Stimulated activated CD4-positive, alpha-beta T cell treated with anti-CD3 and anti-CD28 coated beads, Interleukin-4, amount 100 ng/mL, for 1 hour (primary cell): ENCODE measurements at places on chromosomes 16 and 17.

DNA sequence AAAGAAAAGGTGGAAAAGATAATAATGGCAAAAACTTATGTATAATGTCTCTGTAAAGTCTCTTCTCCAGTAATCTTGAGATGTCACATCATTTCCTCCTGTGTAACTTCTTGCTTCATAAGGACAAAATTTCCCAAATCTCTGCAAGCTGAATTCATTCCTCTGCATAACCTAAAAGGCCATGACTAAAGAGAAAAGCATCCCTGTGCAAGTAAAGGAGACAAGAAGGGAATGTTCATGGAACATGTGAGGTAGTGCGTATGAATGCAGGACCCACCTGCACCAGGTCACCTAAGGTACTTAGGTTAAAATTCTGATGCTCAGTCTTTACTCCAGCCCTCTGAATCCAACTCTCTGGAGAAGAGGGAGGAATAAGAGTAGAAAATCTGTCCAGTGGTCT, 46.9 kb upstream of the NLK start:
- no peak for DNase-seq

- DNase-seq: no peak
Measured at GRCh38 chr16:30459456-30459855, 13.1 kb upstream of the ITGAL start.

GRCh38 chr16:65120831-65121721, 787 bp downstream of the CDH11 start:
- DNase-seq: no peak

DNA sequence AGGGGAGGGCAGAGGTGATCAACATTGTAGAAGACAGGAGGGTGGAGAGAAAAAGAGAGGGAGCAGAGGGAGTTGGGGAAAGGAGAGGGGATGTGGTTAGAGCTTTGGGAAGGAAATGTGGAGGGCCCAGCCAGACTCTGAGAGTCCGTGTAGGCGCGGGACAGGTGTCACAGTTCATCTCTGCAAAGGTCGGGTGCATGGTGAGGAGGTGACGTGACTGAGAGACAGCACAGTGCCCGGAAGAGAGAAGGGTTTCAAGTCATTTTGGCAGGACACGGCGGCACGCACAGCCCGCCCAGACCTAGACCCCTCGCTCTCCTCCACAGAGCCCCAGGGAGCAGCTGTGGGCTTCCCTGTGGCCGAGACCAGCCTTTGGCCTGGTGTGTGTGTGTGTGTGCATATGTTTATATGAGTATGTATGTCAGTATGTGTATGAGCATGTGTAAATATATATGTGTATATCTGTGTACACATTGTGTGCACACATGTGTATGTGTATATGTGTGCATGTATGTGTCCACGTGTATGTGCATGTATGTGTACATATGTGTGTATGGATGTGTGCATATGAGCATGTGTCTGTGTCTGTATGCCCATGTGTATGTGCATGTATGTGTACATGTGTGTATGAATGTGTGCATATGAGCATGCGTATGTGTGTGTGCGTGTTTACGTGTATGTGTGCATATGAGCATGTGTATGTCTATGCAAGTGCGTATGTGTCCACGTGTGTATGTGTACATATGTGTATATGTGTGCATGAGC, 104.6 kb downstream of the SEC14L1 start:
- DNase-seq: no peak

- no peak for DNase-seq
Measured at GRCh38 chr17:1488826-1489270, 3.6 kb downstream of the MYO1C start.

DNA sequence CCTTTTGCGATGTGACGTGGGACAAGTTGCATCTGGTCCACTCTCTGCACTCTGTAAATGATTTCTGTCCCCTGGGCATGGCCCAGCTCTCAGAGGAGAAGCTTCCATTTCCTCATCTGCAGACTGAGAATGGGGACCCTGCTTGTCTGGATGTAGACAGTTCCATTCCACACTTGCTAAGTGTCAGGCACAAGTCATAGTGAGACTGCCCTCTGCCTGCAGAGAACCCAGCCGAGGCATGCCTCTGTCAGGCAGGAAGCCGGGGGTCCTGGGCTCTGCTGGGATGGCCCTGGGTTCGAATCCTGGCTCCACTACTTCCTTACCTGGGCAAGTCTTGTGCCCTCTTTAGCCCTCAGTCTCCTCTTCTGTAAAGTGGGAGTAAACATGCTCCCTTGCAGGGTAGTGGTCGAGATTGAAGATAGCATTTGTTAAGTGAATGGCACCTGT, 4.1 kb downstream of the MAP2K3 start:
- DNase-seq: peak; percentile 34

GRCh38 chr16:50677351-50677750, 3.8 kb downstream of the SNX20 start:
- DNase-seq: no peak

- no peak for DNase-seq
Measured at GRCh38 chr17:37839196-37839978, 84.8 kb upstream of the TBC1D3K start.

DNA sequence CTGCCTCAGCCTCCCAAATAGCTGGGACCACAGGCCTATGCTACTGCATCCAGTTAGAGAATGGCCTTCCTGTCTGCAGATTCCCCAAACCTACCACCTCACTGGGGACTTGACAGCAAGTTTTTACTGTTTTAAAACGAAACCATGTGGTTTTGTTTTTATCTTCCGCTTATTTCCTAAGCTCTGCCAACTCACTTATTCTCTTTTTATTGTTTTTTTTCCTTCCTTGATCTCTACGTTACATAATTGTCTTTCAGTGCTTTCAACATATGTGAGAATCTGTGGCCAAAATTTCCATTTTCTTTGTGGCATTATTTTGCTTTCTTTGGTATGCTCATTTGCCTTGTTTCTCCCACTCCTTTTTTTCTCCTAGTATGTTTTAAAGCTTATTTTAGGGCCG, 14.6 kb upstream of the SLC38A7 start:
- no peak for DNase-seq

DNA sequence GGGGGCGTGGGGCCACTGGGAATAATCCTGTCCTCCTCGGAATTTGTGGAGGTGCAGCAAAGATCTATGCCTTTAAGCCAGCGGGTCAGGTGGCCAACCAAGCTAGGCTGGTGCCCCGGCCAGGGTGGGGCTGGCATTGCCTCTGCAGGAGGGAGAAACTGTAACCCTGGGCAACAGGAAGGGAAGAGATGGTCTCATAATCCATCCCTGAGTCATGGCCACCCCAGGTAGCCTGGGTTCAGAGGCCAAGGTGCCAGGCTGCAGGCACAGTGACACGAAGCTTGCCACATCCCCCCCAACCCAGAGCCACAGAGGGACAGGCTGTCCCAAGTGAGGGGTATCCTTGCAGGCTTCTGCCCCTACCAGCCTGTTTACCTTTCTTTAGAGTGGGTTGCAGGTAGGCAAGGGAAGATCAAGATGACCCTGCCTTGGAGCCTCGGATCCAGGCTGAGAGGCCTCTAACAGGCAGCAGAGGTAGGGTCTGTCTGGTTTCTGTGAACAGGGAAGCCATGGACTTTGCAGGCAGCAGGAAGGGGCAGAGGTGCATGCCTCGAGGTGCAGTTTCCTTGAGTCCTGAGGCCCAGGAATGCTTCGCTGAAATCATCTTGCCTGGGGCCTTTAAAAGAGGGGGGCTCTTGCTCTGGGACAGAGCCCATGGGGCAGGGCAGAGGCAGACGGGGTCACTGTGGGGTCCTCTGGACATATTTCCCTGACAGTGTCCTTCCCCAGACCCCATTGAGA, 4.0 kb downstream of the LASP1 start:
- no peak for DNase-seq

- no peak for DNase-seq
Measured at GRCh38 chr16:89179148-89179484, 7.6 kb downstream of the CDH15 start.

GRCh38 chr16:19344224-19344801, 58.8 kb downstream of the CLEC19A start:
- DNase-seq: no peak

DNA sequence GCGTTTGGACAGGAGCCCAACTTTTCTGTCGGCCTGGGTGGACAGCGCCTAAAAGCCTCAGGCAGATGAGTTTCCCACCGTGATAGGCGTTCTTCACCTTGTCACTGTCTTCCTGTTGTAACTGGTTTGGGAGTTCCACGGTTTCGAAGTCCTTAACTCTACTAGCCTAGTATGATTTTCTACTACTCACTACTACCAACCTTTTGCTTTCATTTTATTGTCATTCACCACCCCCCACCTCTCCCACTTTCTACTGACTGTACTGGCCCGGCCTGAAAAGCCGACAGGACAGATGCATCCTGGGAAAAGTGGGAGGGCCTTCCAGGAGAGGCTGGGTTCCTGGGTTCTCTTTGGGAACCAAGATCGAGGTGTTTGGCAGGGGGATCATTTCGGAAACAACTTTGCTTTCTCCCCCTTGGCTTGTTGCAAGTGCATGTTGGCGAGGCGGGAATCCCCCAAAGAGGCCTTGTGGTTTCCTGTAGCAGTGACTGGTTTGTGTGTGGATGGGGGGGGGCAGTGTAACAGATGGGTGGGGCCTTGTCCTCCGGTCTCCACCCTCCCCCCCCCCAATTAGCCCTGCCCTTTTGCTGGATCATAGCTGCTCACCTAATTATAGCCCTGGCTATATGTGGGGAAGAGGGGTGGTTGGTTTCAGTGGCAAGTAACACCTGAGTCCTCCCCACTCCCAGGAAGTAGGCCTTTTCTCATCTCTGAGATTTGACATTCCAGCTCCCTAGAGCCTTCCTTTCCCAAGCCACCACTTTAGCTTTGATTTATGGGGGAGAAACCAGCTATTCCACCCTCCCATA, 1.4 kb downstream of the EIF5A start:
- peak; percentile 78 for DNase-seq

DNA sequence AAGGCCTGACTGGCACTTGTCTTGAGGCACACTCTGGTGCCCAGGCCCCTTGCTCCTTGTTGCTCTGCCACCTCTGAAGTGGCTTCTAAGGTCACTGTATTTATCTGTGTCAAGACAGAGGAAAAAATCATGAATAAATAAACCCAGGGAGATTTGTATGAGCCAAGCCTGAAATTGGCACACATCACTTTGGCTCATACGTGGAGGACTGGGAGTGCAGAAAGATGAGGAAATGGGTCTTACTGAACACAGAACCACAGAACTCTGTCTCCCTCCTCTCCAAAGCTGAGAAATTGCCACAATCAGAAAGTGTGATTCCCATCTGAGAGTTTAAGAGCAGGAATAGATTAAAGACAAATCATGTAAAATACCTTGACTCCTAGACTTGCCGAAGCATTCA, 27.1 kb upstream of the C16orf78 start:
- DNase-seq: no peak

GRCh38 chr17:4535667-4536258, 19.4 kb downstream of the MYBBP1A start:
- no peak for DNase-seq

- DNase-seq: no peak
Measured at GRCh38 chr17:876272-876671, 94.1 kb downstream of the MRM3 start.

DNA sequence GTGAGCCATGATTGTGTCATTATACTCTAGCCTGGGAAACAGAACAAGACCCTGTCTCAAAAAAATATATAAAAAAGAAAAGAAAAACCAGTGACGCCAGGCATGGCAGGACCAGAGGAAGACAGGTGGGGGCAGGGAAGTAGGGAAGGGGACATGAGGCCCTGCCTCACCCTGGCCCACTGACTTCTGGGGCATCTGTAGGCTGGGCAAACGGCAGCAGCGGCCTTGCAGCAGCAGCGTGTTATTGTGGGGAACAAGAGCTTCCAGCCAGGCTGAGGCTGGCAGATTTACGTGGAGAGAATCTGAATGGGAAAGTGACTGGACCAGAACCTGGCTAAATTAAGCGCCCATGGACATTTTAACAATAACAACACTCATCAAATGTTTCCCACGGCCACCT, 19.4 kb downstream of the CMTM4 start:
- DNase-seq: no peak

DNA sequence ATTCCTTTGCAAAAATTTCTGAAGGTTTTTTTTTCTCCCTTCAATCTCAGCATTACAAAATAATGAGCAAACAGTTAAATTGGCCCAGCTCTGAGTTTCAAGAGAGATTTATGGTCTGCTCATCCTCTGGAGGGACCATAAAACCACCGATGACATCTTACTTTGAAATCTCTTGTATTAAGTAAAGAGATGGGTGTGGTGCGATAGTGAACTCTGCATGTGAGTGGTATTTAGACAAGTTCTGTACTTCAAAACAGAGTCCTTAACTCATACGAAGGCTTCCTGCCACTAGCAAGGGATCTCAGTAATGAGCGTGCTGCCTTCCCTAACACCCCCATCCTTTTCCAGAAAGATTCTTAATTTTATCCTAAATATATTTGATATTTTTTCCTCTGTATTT, 2.1 kb downstream of the FAM20A start:
- no peak for DNase-seq

DNA sequence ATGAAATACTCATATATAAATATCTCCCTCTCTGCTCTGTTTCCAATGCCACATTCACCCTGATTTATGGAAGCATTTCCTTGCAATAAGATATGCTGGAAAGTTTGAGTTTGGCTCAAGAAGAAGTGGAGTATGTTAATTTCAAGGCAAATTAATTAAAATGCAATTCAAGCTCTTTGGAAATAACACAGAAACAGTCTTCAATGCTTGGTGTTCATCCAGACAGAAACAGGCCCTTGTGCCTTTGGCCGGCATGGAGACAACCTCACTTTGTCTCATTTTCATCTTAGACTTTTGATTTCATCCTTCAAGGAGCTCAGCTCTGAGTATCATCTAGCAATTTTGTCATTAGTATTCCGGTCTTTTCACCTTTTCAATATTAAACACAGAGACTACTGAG, 210.0 kb downstream of the C16orf95 start:
- DNase-seq: no peak

GRCh38 chr17:20074489-20074888, 65.3 kb downstream of the SPECC1 start:
- DNase-seq: no peak

- DNase-seq: no peak
Measured at GRCh38 chr16:84478172-84478947, 26.1 kb downstream of the MEAK7 start.

- no peak for DNase-seq
Measured at GRCh38 chr17:49393491-49394255, 21.0 kb downstream of the PHB1 start.

GRCh38 chr16:15597822-15598647, 44.9 kb downstream of the MARF1 start:
- DNase-seq: no peak

- peak; percentile 25 for DNase-seq
Measured at GRCh38 chr16:79089735-79090284, 510.7 kb downstream of the MAF start.

GRCh38 chr17:68381076-68381900, 76.0 kb downstream of the WIPI1 start:
- no peak for DNase-seq

DNA sequence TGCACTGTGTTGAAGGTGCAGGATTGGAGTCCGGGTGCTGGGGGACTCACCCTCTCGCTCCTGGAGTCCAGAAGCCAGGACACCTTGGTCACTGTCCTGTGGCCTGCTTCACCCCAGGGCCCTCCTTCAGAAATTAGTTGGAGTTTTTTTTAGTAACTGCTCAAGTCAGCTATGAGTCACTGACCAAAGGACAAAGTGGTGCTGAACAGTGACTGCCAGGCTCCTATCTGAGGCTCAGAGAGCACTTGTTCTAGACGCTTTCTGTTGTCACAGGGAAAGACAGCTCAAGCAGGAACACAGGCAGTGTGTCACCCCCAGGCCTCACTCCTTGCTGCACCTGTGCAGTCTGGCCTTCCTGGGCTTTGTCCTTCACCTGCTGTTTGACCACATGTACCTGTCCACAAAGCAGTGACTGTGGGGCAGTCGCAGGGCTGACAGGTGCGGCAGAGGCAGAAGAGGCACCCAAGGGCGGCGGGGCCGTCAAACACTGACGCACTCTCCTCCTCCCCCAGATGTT, 4.1 kb upstream of the FAAP100 start:
- no peak for DNase-seq
